ENCODE measurements at places on chromosomes 6 and 20.

DNA sequence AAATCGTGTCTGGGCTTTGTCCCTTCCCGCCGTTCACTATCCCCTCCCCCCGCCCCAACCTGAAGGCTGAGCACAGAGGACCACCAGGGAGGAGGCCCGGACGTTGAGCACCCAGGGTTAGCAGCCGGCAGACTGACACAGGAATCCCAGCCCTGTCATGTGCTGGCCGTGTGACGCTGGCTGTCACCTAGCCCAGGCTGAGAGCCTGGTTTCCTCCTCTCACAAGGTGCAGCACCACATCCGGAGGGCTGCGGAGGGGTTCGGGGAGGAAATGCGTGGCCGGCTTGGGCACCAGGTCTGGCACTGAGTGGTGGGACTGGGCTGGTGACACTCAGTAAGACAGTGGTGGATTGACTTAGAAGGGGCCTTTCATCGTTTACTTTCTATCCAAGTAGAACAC is 4.6 kb upstream of the LSM14B start:
- DNase-seq = no peak

DNA sequence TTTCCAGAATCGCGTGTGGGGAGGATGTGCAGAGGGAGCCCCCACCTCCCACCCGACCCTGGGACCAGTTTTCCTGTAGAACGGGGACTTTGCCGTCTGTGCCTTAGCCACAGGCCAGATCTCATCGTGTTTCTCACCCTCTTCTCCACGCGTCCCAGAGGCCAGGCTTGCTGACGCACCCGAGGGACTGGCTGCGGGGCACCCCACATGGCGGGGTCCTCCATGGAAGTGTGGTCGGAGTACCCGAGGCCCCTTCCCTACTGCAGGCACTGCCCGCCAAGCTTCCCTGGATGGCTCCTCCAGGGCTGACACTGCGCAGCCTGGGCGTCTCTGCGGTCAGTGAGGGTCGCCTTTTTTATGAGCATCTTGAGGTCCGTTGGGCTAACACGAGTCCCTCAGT is 346.5 kb downstream of the CDH4 start:
- DNase-seq = no peak

- peak; percentile 36 for DNase-seq
These were observed 86.0 kb upstream of the SLC2A12 start for GRCh38 chr6:134138226-134138975.

DNA sequence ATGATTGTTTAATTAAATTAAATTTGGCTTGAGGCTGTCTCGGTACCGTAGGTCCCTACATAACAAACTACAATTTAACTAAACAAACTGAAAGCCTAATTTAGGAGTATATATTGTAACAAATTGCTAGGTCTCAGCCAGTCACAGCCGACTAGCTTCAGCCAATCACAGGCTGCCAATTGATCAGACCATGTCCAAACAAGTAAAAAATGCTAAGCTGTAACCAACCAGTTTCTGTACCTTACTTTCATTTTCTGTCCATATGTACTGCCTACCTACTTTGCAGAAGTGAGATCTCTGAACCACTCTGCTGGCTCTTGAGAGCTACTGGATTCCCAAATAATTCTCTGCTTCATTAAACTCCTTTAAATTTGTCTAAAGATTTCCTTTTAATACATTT is 648.0 kb upstream of the GJE1 start:
- no peak for DNase-seq

- DNase-seq = no peak
These were observed 96.7 kb upstream of the OPRM1 start for GRCh38 chr6:153942361-153942760.

GRCh38 chr6:125835221-125835744 is 44.5 kb downstream of the NCOA7 start:
- DNase-seq = peak; percentile 34

GRCh38 chr6:158634695-158635426 is 9.7 kb downstream of the DYNLT1 start:
- DNase-seq = no peak

- DNase-seq = no peak
These were observed 378.0 kb downstream of the CD109 start for GRCh38 chr6:74073999-74074398.

DNA sequence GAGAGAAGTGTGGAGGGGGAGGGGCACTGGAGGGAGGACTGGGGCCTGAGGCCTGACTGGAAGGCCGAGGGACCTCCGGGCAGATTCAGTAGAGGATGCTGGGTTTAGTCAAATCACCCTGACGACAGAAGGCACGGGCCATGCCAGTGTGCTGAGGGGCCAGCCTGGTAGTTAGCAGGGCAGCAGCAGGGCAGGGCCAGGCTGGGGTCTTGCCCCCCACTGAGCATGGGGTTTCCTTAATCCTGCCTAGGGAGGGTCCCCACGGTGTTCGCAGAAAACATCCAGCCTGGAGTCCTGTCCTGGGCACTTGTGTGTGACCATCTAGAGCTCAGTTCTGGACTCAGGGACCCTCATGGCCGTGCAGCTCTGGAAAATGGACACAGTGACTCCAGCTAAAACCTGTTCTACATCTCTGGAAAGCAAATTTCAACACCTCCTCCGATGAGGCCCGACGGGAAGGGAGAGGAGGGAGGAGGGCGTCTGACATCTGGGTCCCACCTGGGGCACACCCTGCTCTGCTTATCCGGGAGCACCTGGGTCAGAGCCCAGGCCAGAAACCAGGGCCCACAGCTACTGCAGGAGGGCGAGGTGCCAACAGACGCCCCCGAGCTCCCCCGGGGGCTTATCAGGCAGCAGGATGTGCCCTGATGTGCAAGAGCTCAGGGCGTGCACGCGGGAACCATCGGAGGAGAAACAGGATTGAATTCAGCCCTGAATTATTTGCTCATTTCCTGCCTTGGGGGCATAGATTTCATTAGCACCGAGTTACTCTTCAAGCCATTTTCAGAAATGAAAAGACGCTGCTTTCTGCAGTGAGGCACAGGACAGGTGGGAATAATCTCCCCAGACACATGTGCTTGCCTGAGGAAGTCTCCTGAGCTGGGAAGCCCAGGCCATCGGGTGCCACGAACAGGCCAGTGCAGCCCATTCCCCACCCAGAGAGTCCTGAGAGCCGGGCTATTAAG is 78.0 kb upstream of the MPC1 start:
- DNase-seq = no peak

DNA sequence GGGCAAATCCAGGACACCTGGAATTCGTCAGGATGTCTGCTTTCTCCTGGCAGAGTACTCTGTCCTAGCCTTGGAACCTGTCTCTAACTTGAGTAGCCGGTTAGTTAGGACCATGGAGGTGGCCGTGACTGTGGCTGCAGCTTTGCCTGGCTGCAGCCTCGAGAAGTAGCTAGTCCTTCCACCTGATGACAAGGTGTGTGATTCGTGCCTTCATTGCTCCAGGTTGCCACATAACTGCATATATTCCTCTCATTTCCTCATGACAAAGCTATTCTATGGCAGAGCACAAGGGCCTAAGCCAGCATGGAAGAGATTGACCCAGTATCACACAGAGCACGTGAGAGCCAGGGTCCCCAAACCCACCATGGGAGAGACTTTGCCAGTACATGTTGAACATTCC is 39.8 kb upstream of the KIF25 start:
- DNase-seq = no peak

DNA sequence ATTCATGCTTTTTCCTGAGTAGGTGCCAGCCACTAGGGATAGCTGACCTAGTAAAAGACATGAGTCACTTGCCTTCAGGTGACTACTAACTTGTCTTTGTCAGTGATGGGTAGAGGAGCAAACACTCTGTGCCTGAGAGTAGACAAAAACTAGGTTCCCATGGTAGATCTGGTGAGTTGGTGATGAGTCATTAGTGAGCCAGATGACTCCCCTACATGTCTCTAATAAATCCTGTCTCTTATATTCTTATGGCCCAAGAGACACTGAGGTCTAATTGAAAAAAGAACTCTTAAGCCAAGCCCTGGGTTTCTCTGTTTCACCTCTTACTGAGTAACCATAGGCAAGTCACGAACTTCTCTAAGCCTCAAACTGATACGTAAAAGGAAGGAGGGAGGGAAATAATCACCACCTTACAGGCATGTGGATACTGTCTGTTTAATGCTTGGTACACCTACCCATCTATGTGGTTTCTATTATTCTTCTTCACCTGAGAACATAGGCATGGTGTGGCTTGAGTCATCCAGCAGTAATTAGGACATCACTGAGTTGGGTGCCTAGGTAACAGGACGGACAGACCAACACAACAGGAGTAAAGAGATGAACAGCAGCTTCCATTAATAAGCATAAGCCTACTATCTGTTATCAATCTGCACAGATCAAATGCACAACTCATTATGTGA is 20.3 kb downstream of the TTPAL start:
- DNase-seq = peak; percentile 69

DNA sequence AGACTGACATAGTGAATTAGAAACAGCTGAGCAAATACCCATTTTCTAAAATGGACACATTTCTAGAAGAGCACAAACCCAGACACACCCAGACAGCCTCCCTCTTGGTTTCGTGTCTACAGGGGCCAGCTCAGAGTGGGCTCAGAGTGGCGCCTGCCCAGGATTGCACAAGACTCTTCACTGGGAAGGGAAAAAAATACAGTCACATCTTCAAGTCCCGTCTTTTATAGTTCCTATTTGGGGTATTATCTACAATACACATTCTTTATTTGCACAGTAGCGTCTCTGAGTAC is 246.1 kb upstream of the AFDN start:
- no peak for DNase-seq

- DNase-seq = no peak
These were observed 214.5 kb upstream of the SASH1 start for GRCh38 chr6:148128014-148128730.
